Frontal cortex (tissue), 4 donors: ENCODE measurements at places on chromosomes 2 and 18. TPM values are rescaled to one million over a fixed set of nuclear protein-coding genes. Genes with fewer than 3 reads are reported as not detected.

- DNase-seq: no peak
Measured at GRCh38 chr2:53711271-53711780, 56.3 kb upstream of the CHAC2 start.

GAL3ST2 gene
- total RNA-seq: 0.41 TPM

DNA sequence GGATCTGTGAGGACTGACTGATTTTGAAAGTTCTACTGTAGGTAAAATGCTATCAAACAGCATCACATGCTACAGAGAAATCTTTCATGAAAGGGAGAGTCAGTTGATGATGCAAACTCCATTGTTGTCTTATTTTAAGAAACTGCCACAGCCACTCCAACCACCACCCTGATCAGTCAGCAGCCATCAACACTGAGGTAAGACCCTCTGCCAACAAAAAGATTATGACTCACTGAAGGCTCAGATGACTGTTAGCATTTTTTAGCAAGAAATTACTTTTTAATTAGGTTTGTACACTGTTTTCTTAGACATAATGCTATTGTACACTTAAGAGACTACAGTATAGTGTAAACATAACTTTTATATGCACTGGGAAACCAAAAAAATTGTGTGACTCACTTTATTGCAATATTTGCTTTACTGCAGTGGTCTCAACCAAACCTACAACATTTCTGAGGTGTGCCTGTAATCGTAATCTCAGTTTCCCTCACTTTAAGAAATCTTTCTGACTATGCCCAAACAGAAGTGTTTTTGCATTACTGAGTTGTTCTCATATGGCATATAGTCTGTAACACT is 42.8 kb downstream of the METTL8 start:
- DNase-seq: no peak

DNA sequence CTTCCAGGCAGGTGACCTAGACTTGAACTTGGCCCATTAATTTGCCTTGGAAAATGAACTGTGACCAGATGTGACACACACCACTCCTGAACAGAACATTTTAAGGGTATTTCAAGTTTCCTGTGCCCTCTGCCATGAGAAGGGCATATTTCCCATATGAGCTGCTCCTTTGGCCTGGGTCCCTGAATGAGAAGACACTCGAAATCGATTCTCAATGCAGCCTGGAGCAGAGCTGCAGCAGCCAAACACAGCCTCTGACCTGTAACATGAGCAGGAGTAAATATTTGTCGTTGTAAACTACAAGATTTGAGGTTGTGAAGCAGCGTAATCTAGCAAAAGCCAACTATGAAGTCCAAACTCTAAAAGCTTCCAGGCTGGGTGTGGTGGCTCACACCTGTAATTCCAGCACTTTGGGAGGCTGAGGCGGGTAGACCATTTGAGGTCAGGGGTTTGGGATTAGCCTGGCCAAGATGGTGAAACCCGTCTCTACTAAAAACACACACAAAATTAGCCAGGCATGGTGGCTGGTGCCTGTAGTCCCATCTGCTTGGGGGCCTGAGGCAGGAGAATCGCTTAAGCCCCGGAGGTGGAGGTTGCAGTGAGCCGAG is 30.1 kb upstream of the SOS1 start:
- no peak for DNase-seq

DSG1 gene
- total RNA-seq: under 0.01 TPM

DNA sequence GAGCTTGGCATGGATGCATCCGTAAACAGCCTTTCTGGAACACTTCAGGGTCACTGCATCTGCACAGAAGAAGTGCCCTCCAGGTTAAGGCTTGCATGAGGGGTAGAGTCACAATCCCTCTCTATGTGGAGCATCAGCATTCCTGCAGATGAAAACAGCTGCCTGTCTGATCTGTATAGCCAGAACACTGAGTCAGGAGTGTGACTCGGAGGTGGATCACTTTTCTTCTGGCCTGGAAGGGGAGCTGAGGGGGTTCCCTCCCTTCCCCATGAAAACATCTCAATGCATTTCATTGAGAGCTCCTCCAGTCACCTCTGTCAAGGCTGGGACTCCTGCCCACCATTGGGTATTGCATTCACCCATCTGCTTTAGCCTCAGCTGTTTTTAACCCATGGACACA is 72.5 kb upstream of the SERPINE2 start:
- DNase-seq: no peak

- no peak for DNase-seq
Measured at GRCh38 chr18:61748004-61748403, 144.8 kb downstream of the RNF152 start.

- no peak for DNase-seq
Measured at GRCh38 chr2:211944572-211944971, 594.0 kb downstream of the ERBB4 start.

SLC19A3 gene
- total RNA-seq: 2.0 TPM

GRCh38 chr18:6624661-6625311 is 104.7 kb upstream of the ARHGAP28 start:
- no peak for DNase-seq

- no peak for DNase-seq
Measured at GRCh38 chr2:842151-842803, 108.4 kb upstream of the SNTG2 start.

RFTN2 gene
- 22.8 TPM for total RNA-seq

GRCh38 chr2:64392529-64392928 is 61.4 kb upstream of the LGALSL start:
- DNase-seq: no peak

DNA sequence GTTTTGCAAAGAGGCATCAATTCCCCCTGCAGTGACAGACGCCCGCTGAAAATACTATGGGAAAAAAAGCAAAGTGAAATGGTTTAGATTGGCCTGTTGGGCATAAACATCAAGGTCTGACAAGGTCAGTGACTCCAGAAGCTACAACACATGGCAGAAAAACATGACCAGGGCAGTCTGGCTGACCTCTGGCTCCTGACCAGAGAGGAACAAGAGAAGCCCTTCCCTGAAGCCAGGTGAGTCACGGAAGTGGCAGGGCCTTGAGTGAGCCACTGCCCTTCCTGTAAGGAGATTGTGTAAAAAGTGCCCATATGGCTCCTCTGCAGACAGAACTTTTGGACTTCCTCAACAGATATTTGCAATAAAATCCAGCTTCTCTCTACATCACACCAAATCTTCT is 72.0 kb downstream of the DNER start:
- no peak for DNase-seq

- DNase-seq: no peak
Measured at GRCh38 chr2:85396531-85397470, 13.4 kb downstream of the CAPG start.

ELAC1 gene
- 11.0 TPM for total RNA-seq

IL36B gene
- total RNA-seq: not detected
